AG10803 (cell line): ENCODE measurements at places on chromosomes 1 and 21.

- peak; percentile 8 for DNase-seq
Measured at GRCh38 chr1:68600049-68600661, 103.3 kb upstream of the DEPDC1 start.

GRCh38 chr21:42567214-42567555 lies 53.5 kb downstream of the SLC37A1 start:
- DNase-seq = no peak

- DNase-seq = no peak
Measured at GRCh38 chr1:87093286-87093685, 178.9 kb downstream of the HS2ST1 start.

DNA sequence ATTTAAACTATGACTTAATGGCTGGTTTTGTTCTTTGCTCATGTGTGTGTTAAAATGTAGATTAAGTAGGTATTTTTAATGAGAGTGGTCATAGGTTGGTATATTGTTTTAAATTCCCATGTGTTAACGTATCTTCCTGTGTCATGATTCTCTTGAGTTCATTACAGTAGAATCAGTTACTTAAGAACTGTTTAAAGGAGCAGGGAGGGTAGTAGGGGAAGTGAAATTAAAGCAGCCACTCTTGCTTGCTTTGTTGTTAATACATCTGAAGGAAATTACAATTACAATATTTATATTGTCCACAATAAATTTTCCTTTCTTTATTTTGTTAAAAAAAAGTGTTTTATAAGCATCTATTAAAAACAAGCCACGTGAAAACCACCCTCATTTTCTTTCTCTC lies 119.2 kb upstream of the KIAA1614 start:
- no peak for DNase-seq

DNA sequence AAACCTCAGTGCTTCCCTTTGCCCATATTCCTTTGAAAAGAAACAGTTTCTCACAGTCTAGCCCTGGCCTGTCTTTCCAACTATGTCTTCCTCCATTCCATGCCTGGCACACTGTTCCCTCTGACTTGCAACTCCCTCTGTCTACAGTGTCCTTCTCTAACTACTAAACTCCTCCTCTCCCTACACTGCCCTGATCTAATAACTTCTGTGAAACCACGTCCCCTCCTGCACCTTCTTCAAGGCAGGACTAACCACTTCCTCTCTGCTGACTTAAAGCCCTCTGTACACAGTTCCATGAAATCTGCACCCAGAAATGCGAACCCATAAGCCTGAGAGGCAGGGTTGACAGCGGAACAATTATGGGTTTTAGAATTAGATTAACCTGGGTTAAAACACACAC lies 62.2 kb upstream of the ATP1B1 start:
- DNase-seq = no peak

- no peak for DNase-seq
Measured at GRCh38 chr1:71843012-71843411, 439.3 kb downstream of the NEGR1 start.

DNA sequence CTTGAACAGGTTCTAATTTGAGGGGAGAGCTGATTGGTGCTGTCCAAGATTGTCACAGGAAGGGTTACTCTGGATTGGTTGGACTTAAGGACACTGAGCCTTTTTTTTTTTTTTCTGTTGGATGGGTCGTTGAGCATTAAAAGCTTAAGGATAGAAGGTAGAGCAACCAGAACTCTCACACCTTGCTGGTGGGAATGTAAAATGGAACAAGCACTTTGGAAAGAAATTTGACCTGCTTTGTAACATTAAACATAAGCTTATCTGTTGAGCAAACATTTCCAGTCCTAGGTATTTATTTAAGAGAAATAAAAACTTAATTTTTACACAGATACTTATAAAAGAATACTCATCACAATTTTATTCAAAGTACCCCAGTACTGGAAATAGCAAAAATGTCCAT lies 29.8 kb upstream of the PLA2G2A start:
- no peak for DNase-seq

DNA sequence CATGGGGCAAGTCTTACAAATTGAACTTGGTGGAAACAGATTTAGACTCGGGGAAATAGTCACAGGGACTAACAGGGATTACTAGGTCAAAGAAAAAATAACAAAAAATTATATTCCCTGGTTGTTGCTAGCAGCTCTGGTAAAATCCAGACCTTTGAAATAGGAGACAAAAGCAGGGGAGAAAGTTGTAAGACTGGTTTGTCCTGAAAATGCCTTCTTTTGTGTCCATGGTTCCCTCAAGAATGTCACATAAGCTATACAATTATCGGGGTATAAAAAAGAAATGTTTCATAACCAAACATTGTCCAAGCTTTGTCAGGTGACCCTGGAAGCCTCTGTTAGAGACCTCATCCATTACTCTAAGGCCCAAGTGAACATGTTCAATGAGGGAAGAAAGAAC lies 33.1 kb downstream of the KIAA0319L start:
- no peak for DNase-seq

GRCh38 chr21:32007456-32007855 lies 134.6 kb downstream of the HUNK start:
- DNase-seq = peak; percentile 88

GRCh38 chr1:85282424-85282823 lies 6.0 kb upstream of the BCL10 start:
- no peak for DNase-seq

GRCh38 chr21:14572204-14572780 lies 26.2 kb upstream of the SAMSN1 start:
- DNase-seq = no peak

GRCh38 chr1:190578017-190578416 lies 100.4 kb upstream of the BRINP3 start:
- no peak for DNase-seq

DNA sequence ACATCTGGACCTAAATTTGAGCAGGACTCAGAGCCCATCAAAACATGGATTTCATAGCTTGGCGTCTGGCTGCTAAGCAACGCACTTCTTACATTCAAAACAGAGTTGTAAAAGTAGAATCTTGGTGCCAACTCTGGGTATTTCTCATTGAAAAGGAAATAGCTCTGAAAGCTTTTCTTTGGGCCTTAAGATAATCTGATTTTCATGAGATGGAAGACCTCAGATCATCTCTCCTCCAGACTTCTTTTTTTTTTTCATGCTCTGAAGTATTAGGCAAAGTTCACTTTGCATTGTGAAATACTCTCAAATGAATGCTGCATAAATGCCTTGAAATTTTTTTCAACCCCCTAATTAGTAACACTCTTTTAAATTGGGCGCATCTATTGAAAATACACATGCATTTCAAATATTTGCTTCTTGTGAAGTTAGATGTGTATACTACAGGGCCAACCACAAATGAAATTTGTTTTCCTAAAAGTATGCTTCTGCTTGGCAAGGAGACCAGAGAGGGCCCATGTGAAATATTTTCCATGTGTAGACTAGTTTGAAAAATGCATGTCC lies 4.2 kb downstream of the ADAMTS5 start:
- peak; percentile 96 for DNase-seq

DNA sequence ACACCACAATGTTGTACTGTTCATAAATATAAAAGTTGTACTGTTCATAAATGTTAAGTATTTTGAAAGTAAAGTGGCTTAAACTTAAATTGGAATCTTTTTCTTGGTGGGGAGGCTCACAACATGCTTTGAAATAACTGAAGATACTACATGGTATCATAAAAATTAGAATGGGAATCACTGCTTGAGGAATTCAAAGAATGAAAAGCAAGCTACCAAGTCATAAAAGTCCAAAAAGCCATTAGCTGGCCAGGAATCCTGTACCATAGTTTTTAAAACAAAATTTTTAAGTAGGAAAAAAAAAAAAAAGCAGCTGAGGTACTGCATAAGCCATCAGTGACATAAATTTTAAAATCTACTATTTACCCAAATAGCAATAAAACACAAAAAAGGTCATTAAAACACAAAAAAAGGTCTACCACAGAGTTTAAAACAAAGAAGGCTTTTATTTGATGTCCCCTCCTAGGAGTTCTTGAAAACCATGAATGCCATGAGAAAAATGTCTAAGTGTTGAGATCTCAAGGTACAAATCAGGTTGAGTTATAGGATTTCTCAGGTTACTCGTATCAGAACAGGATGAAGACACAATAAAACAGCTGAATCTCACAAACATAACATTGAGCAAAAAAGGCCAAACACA lies 8.6 kb downstream of the ZZZ3 start:
- peak; percentile 70 for DNase-seq

DNA sequence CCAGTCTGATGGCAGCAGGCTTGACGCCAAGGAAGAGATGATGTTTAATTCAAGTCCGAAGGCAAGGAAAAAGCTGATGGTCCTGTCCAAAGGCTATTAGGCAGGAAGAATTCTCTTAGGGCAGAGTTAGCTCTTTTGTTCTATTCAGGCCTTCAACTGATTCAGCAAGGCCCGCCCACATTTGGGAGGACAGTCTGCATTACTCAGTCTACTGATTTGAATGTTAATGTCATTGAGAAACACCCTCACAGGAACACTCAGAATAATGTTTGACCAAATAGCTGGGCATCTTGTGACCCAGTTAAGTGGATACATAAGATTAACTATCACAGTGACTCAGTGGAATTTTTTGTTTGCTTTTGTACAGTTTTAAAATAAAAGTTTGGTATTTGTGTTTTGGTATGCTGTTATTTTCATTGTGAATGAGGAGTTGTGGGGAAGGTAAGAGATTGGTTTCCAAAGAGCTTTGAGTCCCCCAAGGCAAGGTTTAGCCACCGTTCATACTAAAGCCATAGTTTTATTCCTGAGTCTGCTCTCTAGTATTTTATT lies 1.7 kb upstream of the ZNF691 start:
- DNase-seq = peak; percentile 20

- peak; percentile 77 for DNase-seq
Measured at GRCh38 chr1:44835738-44836675, 7.0 kb downstream of the PTCH2 start.

GRCh38 chr1:203557390-203557789 lies 63.4 kb downstream of the OPTC start:
- peak; percentile 91 for DNase-seq

DNA sequence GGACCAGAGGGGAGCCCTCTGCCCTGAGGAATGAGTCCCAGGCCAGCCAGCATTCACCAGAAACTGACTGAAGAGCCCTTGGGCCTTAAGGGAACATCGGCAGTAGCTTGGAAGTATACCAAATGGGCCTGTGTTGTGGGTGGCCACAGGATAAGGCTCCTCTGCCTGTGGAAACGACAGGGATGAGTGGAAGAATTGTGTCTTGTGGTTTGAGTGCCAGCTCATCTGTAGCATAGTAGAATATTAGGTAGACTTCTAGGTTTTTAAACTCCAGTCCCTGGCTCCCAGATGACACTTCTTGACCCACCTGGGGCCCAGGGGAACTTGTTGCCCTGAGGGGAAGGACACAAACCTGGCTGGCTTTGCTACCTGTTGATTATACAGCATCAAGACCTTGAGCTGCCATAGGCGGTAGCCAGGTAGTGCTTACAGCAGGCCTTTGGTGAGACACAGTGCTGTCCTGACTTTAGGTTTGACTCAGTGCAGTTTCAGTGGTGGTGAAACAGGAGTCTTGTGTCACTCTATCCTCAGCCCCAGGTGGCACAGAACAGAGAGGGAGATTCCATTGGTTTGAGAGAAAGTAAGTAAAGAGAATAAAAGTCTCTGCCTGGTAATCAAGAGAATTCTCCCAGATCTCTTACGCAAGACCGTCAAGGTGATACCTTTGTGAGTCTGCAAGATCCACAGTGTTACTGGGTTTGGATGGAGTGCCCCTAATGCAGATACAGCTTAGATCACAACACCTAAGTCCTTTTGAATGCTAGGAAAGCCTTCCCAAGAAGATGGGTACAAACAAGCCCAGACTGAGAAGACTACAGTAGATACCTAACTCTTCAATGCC lies 50.2 kb downstream of the RABGAP1L start:
- DNase-seq = no peak

GRCh38 chr1:68720476-68720875 lies 223.6 kb upstream of the DEPDC1 start:
- DNase-seq = no peak

DNA sequence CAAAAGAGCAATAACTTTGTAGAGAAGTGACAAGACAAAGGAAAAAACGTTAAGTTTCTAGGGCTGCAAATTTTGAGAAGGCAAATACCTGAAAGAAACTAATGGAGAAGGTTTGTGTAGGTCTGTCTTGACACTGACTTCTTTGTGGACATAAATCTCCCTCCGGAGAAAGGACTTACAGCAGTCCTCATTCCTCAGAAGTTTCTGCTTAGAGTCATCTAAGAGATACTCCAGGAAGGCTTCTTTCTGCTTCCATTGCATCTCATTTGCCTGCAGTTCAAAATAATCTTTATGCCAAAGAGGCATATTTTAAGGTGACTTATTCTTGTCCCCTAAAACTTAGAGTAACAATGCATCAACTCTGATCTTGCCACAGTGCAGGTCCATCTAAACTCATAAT lies 4.4 kb upstream of the C4BPB start:
- peak; percentile 14 for DNase-seq

GRCh38 chr1:94527447-94528031 lies 14.0 kb downstream of the F3 start:
- peak; percentile 76 for DNase-seq

DNA sequence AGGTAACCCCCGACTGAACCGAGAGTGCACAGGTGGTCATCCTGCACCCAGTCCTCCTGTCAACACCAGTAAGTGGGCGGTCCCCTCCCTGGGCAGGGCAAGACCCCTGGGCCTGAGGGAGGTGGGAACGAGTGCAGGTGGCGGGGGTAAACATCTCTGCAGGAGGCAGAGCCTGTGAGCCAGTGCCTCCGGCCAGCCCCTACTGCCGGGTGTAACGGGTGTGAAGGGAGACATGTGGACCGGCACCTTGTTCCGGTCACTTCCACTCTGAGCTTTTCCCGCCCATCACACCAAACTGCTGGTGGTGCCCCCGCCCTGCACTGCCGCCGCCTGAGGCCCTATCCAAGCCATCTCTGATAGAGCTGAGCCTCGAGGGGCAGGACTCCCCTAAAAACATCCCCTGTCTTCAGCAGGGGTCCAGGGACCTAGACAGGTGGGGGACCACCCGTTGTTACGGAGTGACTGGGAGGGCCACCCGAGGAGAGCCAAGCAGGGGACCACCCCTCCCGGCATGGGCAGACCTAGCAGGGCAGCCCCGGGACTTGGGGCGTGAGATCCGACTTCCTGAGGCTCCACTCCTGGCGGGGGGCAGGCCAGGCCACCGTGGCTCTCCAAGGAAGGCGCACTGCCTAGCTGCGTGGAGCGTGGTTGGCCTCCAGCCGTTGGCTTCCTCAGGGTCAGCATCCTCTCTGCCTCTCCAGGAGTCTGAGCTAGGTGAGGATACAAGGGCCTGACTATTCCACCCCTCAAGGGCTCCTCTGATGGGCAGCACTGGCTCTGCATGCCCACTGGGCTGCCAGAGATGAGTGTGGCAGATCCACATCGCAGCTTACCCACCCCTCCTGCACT lies 43.8 kb upstream of the LBR start:
- no peak for DNase-seq

- DNase-seq = no peak
Measured at GRCh38 chr1:37951041-37951782, 4.4 kb upstream of the INPP5B start.

DNA sequence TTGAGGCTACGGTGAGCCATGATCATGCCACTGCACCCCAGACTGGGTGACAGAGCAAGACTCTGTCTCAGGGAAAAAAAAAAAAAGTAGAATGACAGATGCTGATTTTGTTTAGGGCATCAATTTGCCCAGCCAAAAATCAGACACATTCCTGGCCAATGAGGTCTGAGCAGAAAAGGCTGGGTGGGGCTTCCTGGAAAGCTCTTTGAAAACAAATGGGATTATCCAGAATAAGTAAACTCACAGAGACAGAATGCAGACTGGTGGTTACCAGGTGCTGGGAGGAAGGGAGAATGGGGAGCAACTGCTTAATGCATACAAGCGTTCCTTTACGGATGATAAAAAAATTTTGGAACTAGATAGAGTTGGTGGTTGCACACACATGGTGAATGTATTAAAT lies 10.1 kb upstream of the CITED4 start:
- DNase-seq = no peak

GRCh38 chr1:64823691-64824476 lies 79.0 kb downstream of the RAVER2 start:
- peak; percentile 75 for DNase-seq
